ENCODE measurements at places on chromosomes 16 and 17.

DNA sequence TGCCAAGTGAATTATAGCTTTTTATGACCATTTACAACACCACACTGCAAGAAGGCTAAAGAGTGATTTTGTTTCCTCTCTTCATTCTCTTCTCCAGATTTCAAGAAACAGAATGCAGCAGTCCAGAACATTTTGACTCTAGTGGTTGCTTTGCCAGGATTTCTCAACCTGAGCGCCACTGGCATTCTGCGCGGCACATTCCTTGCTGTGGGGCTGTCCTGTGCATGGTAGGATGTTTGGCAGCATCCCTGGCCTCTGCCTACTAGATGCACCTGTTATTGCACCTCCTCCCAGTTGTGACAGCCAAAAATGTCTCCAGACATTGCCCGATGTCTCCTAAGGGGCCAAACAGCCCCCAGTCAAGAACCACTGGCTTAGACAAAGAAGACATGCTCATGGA is 25.7 kb upstream of the SLC39A11 start:
- no peak for DNase-seq

- no peak for DNase-seq
Observed at GRCh38 chr16:16025214-16025968, 76.0 kb downstream of the ABCC1 start.

- DNase-seq, result no peak
Observed at GRCh38 chr16:76052725-76053124, 224.5 kb upstream of the CNTNAP4 start.

- DNase-seq, result no peak
Observed at GRCh38 chr16:75288181-75288580, 36.8 kb upstream of the BCAR1 start.

DNA sequence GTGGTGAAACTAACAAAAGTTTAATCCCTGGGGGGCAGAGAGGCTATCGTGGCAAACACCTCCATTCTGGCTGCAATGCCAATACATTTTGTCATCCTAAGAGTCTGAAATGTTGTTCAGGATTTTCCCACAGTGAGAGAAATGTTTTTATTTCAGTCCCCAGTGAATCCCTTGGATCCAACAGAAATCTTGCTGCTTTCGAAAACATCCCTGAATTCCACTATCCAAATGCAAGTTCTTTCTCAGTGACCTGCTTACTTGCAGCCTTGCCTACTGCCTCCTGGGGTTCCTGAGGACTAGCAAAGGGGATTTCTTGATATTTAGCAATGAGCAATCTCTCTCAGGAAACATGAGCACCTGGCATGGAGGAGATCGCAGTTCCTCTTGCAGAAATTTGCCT is 202.1 kb upstream of the IRX3 start:
- DNase-seq, result no peak

DNA sequence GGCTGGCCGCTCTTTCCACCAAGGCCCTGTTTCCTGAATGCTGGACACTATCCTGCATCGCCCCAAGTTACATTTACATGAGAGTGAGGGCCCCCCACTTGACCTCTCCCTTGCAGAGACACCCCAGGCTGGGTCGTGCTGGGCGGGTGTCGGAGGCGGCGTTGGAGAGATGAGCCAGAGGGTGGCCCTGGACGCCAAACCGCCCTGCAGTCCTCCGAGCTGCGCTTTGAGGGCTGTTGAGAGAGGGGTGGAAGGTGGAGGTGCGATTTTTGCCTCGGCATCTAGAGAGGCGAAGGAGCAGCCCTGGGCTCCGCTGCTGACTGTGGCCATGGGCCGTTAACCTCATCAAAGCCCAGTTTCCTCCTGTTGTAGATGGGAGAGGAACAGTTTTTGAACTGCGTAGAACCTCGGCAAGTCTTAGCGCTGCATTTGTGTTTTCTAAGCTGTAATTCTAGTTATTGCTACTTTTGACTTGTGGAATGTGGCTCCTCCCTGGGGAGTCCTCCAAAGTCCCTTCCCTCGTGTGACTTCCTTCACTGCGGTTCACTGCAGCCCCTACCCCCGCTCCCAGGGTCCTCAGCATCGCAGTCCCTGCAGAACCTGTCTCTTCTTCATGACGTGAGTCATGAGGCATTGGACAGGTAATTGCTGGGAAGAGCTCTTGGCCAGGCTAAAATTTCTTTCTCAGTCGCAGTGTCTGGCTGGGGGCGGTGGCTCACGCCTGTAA is 986 bp upstream of the ELOB start:
- DNase-seq, result no peak

- no peak for DNase-seq
Observed at GRCh38 chr16:27520982-27521673, 28.6 kb downstream of the GTF3C1 start.

DNA sequence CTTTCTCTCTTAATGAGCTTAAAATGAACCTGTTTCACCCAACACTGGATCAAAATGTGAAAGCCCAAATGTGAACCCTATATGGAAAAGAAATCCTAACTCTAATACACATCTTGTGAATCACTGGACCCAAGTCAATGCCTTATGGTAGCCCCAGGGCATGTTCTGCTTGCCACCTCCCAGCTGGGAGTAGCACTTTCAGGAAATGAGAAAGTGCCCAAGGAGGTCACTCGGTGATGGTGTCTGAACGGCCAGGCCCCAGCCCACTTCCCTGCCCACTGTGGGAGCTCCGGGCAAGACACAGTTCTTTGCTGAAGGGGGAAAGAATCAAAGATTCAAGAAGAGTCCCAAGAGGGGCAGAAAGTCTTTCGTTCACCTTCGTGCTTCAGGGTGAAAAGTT is 46.1 kb downstream of the GTF3C1 start:
- DNase-seq, result no peak

- no peak for DNase-seq
Observed at GRCh38 chr16:15960124-15960971, 10.9 kb downstream of the ABCC1 start.

DNA sequence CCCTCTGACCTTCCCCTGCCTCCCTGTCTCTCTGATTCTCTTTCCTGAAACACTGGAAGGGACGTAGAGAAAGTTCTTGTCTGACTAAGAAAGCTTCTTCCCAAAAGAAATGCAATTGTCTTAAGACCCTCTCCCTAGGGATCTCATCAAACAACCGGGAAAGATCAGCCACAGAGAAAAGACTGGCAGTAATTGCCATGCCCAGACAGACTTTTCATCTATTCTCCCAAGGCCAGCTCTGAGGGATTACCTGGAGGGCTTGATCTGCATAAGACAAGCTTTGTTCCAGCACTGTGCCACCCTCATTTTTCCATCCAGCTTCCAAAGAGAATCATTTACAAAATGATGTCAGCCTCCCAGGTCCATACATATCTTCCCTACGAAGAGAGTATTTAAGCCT is 38.8 kb upstream of the HS3ST3A1 start:
- DNase-seq, result no peak

DNA sequence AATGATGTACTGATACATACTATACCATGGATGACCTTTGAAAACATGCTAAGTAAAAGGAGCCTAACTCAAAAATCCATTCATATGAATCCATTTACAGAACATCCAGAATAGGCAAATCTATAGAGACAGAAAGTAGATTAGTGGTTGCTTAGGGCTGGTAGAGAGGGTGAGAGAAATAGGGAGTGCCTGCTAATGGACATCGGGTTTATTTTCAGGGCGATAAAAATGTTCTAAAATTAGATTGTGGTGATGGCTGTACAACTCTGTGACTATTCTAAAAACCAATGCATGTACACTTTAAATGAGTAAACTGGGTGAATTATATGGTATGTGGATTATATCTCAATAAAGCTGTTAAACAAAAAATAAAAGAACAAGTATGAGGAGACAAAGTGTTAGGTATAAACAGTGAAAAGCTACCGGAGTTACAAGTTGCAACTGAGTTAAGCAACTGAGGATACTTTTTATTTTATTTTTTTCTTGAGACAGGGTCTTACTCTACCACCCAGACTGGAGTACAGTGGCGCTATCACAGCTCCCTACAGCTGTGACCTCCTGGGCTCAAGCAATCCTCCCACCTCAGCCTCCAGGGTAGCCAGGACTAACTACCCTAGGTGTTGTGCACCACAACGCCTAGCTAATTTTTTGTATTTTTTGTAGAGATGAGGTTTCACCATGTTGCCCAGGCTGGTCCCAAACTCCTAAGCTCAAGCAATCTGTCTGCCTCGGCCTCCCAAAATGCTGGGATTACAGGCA is 75.5 kb upstream of the CORO6 start:
- no peak for DNase-seq

DNA sequence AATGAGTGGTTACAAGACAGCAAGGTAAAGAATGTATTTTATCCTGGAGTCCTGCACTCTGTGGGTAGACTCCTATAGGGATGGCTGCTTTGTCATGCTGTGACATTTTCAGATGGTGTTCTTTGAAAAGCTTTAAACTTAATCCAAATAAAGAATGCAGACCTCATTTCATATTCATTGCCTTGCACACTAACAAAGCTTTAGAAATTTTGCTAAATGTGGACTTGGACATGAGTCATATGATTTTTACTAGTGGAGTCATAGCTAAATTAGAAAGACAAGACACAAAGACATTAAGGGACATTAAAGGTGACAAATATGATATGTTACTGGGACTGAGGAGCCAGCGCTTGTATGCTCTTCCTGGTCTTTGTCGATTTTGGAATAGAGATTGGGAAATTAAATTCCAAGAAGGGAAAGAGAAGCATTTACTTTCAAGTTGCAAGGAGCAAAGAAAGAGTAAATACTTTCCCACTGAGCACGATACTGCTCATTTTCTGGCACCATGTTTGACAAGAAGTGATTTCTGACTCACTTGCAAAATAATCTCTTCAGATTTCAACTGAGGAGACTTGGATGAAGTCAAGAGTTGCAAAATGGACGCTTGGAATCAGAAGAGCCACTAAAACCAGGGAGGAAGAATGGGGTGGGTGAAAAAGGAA is 152.9 kb upstream of the MYOCD start:
- no peak for DNase-seq

Data from chondrocyte (in vitro differentiated cells).